Bronchial smooth muscle cell (primary cell): ENCODE measurements at places on chromosomes 16 and 17. TPM values are rescaled to one million over a fixed set of nuclear protein-coding genes. Genes with fewer than 3 reads are reported as not detected.

Gene CORO6
- total RNA-seq = 9.6 and 10.2 TPM in 2 replicates

Gene ITGAL
- not detected in 2 replicates for total RNA-seq

Gene TMC7
- total RNA-seq = 0.52 and 0.79 TPM in 2 replicates

Gene ITGB3
- 4.7 and 7.2 TPM in 2 replicates for total RNA-seq

Gene CCL8
- not detected in 2 replicates for total RNA-seq

Gene HSPB9
- not detected in 2 replicates for total RNA-seq

Gene GRIN2A
- 0.32 TPM in 1 of 2 replicates, not detected in the other for total RNA-seq

Gene ACD
- 9.9 and 10.6 TPM in 2 replicates for total RNA-seq

Gene PABPN1L
- total RNA-seq = not detected in 2 replicates

Gene HSD11B2
- total RNA-seq = 0.60 TPM in 1 of 2 replicates, not detected in the other

Gene STAT5A
- 21.1 and 35.6 TPM in 2 replicates for total RNA-seq

Gene GPT2
- 7.6 and 8.8 TPM in 2 replicates for total RNA-seq

Gene SLC47A2
- total RNA-seq = not detected in 2 replicates

Gene TUBB3
- 574 and 719 TPM in 2 replicates for total RNA-seq

Gene MYH10
- total RNA-seq = 119 and 120 TPM in 2 replicates

Gene CDRT15
- total RNA-seq = not detected in 2 replicates

Gene ZNF385C
- total RNA-seq = not detected in 2 replicates

Gene CD300H
- not detected in 2 replicates for total RNA-seq

Gene PARD6A
- total RNA-seq = 0.47 and 0.86 TPM in 2 replicates

Gene GPR179
- total RNA-seq = 0.09 TPM in 1 of 2 replicates, not detected in the other

Gene TEX14
- total RNA-seq = under 0.01 TPM in 2 replicates

Gene ADAD2
- not detected in 2 replicates for total RNA-seq

Gene OR3A3
- total RNA-seq = not detected in 2 replicates

Gene IRX3
- under 0.01 TPM in 1 of 2 replicates, not detected in the other for total RNA-seq

Gene SPECC1
- total RNA-seq = 0.43 and 1.9 TPM in 2 replicates

Gene TSPAN10
- 0.86 and 3.3 TPM in 2 replicates for total RNA-seq

Gene TRIM47
- total RNA-seq = 8.4 and 23.0 TPM in 2 replicates

Gene NKD1
- total RNA-seq = under 0.01 TPM in 2 replicates

Gene ABAT
- total RNA-seq = 2.6 and 2.7 TPM in 2 replicates

Gene MAP2K6
- total RNA-seq = 3.0 and 3.3 TPM in 2 replicates

Gene SMIM22
- not detected in 2 replicates for total RNA-seq

Gene CD300LB
- total RNA-seq = not detected in 2 replicates

Gene FNDC8
- total RNA-seq = not detected in 2 replicates

Gene ZFHX3
- 4.3 and 4.7 TPM in 2 replicates for total RNA-seq

Gene STUB1
- 187 and 202 TPM in 2 replicates for total RNA-seq
